Smooth muscle cell of the brain vasculature (primary cell): ENCODE measurements at places on chromosomes 5 and 9.
A peak's percentile ranks its signal among the peaks of the same experiment; 100 is the strongest.

GRCh38 chr9:88583901-88584596 lies 49.1 kb downstream of the NXNL2 start:
- no peak for DNase-seq

DNA sequence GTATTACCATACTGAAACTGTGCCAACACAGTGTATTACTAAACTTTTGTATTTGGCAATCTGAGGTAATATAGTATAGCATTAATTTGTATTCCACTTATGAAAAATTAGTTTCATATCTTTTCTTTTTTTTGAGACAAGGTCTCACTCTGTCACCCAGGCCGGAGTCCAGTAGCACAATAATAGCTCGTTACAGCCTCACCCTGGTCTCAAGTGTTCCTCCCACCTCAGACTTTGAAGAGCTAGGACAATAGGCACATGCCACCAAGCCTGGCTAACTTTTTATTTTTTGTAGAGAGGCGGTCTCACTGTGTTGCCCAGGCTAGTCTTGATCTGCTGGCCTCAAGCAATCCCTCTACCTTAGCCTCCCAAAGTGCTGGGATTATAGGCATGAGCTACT lies 36.1 kb downstream of the POLK start:
- DNase-seq, result no peak

DNA sequence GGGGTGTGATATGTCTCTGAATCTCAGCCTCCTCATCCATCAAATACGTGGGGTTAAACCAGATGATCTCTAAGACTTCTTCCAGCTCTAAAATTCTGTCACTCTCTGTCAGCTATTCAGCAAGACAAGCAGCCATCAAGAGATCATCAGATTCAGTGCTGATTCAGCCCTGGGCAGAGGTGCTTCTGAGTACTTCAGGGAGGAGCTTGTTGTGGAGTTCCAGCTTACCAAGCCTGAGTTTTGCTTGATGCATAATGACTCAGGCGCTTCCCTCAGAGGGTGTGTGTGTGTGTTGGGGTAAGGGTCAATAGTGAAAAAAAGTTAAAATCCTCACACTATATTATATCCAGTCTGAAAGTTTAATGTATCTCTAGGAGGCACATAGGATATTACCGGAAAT lies 29.6 kb upstream of the TAF1L start:
- DNase-seq, result no peak

DNA sequence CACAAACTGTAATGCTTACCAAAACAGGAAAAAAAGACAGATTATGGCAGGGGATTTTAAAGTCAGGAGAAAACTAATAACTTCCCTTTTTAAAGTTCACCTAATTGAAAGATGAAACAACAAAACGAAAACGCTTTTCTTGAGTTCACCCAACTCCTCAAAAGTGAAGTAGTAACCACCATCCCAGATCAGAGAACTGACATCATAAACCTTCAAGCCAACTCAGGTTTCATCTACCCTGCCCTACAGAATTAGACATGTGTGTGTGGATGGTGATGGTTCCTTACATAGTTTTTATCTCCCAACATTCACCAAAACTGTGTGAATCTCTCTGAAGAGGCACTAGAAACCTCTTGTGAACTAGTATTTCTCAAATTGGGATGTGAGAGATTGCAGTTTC lies 195.2 kb upstream of the PTGER4 start:
- no peak for DNase-seq

DNA sequence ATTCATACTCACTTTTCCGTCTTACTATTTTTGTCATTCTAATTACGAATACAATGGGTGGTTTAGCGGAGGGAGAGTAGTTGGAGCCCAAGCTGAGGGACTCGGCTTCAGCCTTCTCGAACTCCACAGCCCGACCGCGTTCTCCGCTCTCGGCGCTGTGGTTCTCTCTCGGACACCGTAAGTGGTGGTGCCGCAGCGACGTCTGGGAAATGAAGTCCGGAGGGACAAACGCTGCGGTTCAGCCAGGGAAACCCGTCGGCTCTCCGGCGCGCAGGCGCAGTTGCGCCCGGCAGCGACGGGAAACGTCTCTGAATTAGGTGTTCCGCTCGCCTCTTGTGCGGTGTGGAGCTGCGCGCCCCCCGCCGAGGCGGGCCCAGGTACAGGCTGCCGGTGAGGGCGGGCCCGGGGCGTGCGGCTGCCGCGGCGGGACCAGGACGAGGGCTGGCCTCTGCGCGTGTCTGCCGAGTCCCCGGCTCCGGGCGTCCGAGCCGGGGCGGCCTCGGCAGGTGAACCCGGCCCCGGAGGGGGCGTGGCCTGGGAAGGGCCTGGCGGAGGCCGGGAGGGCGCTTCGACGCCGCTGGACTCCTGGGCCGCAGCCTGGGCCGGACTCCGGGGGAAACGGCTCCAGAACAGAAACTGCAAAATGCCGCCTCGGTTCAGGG lies at the start of gene ZNF879:
TSS of gene ZNF879 (plus strand) at position 277 of the 662 bp plus-strand sequence. CDS start 1,201 bp downstream, outside the sequence.
- DNase-seq, result peak; percentile 84
